ENCODE measurements at places on chromosomes 11 and 22.

- no peak for DNase-seq
Observed at GRCh38 chr22:37312549-37313183, 30.4 kb downstream of the CYTH4 start.

DNA sequence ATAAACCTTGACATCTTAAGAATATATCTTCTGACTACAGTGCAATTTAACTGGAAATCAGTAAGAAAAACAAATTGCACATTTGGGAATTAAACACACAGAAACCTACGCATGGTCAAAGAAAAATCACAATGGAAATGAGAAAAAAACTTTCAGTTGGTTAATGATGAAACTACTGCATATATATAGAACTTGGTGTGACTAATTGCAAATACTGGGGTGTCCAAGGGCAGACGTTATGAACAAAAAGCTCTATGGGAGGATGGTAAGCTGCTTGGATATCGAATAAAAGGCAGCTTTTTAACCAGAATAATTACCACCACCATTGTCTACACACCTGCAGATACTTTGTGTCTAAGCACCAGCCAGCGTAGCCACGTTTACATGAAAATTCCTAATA, 791 bp downstream of the GDPD4 start:
- no peak for DNase-seq

DNA sequence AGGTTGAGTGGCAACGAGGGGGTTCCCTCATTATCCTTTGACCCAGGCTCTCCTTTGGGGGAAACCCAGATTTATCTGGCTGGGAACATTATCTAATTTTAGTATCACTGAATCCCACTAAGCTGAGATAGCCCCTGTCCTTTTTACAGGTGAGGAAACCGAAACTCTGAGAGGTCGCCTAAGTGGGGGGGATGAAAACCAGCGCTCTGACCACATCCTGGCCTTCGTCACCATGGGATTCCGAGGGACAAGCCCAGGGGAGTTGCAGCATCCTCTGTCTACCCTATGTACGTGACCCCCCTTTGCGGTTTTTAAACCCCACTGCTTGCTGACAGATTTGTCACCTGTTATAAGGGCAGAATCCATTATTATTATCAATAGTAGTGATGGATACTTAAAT, 61.0 kb downstream of the ISX start:
- DNase-seq: no peak

GRCh38 chr22:38861927-38862326, 10.1 kb downstream of the CBX6 start:
- no peak for DNase-seq

- no peak for DNase-seq
Observed at GRCh38 chr11:35466058-35466457, 46.7 kb upstream of the SLC1A2 start.

DNA sequence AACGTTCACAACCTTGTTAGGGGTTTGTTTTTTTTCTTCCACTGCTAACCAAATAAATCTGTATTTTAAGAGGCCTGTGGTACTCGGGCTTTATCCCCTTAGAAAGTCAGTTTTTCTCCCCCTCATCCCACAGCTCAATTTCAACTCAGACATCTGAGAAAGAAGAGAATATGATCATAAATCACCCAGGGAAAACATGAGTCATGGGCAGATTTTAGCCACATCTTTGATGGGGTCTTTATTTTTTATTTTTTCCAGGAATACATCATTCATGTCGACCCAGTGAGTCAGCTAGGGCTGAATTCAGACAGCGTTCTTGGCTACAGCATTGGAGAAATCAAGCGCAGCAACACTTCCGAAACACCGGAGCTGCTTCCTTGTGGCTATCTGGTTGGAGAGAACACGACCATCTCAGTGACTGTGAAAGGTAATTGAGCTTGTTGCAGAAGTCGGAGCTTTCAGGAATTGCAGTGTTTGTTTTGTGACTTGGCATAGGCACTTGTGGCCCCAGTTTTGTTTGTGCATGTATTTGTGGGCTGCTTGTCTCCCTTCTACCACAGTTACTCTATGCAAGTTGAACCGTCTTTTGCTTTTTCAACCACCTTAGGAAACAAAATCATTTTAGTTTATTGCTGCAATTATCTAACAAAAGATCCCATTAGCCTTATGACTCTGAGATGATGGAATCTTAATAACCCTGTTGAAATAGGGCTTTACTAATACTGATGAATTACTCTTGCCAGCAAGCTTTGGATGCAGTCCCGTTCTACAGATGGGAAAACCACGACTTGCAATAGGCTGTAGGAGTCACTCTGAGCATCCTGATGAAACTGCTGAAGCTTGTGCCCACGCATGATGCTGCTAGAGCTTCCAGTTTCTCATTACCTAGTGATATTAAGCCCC, 62.7 kb downstream of the DBX1 start:
- no peak for DNase-seq

Measured in NCI-H1694 (cell line).